ENCODE measurements at places on chromosomes 16 and 17.

DNA sequence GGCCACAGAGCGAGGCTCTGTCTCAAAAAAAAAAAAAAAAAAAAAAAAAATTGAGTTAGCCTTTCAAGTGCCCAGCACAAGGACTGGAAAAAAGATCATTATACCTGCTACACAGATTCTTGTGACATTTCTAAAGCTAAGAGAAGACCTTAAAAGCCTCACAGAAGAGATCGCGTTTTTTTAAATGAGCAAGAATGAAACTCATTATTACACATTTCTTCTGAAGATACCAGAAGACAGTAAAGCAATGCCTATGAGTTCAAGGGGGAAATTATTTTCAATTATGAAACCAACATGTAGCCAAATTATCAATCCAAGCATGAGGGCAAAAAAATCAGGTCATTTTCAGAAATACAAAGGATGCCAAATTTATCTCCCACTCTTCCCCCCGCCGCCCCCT lies 56.8 kb downstream of the MED13 start:
- DNase-seq = no peak

DNA sequence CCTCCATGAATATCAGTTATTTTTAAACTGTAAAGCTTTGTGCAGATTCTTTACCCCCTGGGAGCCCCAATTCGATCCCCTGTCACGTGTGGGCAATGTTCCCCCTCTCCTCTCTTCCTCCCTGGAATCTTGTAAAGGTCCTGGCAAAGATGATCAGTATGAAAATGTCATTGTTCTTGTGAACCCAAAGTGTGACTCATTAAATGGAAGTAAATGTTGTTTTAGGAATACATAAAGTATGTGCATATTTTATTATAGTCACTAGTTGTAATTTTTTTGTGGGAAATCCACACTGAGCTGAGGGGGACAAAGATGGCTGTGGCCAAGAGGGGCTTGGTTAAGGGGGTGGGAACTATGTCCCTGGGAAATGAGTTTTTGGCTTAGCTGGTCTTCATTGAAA lies 2.3 kb downstream of the CCL11 start:
- no peak for DNase-seq

DNA sequence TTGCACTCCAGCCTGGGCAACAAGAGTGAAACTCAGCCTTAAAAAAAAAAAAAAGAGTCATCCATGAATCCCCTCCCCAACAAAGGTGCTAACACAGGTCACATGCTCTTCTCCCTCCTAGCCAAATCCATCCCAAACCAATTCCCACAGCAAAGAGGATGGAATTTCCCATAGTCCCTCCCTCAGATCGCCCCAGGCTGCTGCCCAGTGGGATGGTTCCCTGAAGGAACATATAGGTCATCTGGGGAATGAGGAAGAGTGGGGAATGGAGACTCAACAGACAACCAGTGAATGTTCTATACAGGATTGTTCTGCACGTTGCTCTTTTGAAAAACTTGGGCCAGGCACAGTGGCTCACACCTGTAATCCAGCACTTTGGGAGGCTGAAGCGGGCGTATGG lies 18.2 kb downstream of the LGALS3BP start:
- DNase-seq = no peak

GRCh38 chr16:24879684-24880083 lies 33.9 kb downstream of the SLC5A11 start:
- DNase-seq = no peak

- DNase-seq = no peak
Measured at GRCh38 chr17:17590883-17591354, 589 bp downstream of the PEMT start.

DNA sequence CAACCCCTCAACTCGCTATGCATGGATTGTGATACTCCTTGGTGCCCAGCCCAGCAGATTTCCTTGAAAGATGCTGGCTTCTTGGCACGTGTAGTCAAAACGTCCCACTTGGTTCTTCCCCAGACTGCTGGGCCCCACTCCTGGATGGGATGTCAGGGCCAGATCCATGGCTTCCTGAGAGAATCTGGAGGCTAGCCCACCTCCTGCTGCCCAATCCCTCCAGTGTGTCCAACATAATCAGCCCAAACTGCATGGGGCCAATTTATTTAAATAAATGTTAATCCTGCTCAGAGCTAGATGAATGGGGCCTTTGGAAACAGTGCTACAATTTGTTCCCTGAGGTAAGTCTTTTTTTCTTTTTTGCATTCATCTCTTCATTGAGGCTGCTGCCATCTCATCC lies 49.4 kb downstream of the WSB1 start:
- no peak for DNase-seq

- no peak for DNase-seq
Measured at GRCh38 chr17:50167371-50167770, 1.6 kb downstream of the SGCA start.

- DNase-seq = no peak
Measured at GRCh38 chr16:28829747-28830146, 6.9 kb downstream of the ATXN2L start.

- no peak for DNase-seq
Measured at GRCh38 chr16:85291302-85292148, 179.3 kb upstream of the CIBAR2 start.

DNA sequence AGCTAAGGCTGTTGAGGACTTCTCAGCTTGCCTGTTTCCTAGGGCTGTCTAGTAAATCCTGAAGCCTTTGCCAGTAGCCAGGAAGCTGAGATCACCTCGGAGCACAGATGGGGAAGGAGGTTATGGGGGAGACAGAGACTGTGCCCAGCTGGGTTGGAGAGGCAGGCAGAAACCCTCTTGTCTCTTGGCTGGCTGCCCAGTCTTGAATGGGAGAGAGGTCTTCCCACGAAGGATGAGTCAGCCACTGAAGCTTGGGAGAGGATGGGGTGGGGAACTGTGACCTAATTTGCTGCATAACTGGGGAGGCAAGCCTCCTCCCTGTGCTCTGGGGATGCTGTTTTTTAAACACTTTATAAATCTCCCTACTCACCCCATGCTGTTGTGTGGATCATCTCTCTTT lies 69.8 kb downstream of the SHISA9 start:
- no peak for DNase-seq

DNA sequence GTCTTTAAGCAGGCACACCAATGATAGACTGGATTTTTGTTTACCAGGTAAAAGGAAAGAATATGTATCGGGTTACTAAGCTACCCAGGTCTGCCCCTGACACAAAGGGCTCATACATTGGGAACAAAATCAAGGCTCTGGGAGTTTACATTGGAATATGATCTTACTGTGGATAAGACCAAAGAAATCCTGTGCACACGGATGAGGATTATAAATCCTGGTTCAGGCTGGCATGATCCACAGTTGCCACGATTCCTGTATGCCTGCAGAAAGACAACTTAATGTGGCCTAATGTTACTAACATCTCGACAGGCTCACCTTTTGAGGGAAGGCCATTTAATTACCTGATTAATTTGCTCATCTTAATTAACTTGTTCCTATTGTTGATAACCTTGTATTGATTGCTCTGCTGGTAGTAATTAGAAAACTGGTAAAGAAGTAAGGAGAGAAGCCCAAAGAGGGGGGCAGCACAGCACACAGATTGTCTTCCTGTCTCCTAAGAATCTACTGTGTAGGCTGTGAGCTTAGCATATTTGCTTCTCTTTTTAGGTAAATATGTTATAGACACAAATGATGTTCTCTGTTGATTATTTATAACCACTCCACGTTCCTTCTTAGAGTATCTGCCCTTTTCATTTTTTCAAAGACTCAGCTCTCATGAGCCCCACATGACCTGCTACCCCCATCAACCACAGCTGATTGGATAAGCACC lies 51.0 kb upstream of the TOX3 start:
- DNase-seq = no peak

DNA sequence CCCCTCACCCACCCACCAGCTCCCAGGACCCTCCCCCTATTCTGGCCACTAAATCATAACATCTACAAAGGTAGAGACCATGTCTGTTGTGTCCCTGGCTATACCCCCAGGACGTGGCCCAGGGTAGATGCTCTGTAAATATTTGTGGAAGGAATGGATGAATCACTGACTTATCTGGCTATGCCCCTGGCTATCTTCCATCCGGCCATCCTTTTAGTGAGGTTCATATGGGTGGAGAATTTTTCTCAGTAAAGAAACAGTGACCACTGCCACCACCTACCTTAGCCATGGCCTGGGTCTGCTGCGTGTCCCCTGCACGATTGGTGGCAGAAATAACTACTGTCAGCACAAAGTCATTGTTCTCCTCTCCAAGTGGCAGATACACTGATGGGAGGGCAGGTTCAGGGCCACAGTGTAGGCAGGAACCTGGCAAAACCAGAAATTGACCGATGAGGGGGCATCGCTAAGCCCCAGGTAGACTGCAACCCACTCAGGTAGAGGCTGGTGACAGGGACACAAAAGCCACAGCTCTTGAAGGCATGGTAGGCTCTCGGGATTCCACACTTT lies 63.1 kb upstream of the BCO1 start:
- no peak for DNase-seq

- DNase-seq = no peak
Measured at GRCh38 chr17:68457168-68457538, at the start of gene WIPI1. WIPI1 (minus strand) TSS chr17:68457496; CDS start chr17:68457421, 75 bp downstream.

- no peak for DNase-seq
Measured at GRCh38 chr17:79530361-79531105, 80.3 kb downstream of the RBFOX3 start.

GRCh38 chr17:40069751-40070708 lies 7.3 kb downstream of the THRA start:
- DNase-seq = no peak

DNA sequence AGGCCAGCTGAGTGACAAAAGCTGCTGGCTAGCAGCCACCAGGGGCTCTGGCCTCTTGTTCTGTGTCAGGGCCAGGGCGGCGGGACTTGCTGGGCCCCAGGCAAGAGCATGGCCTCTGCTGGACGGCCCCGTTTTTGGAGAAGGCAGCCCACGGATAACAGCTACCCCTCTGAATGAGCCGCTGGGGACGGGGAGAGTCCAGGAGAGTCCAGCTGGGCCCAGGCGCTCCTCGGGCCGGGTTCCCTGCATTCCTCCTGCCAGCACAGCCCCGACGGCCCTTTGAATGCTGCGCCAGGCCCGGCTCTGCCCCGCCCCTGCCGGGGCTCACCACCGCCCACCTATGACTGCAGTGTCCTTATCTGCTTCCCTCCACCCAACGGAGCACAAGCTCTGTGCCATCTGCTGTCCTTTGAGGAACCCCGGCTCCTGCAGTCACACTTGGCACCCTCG lies 33.4 kb downstream of the SLC7A5 start:
- DNase-seq = no peak

DNA sequence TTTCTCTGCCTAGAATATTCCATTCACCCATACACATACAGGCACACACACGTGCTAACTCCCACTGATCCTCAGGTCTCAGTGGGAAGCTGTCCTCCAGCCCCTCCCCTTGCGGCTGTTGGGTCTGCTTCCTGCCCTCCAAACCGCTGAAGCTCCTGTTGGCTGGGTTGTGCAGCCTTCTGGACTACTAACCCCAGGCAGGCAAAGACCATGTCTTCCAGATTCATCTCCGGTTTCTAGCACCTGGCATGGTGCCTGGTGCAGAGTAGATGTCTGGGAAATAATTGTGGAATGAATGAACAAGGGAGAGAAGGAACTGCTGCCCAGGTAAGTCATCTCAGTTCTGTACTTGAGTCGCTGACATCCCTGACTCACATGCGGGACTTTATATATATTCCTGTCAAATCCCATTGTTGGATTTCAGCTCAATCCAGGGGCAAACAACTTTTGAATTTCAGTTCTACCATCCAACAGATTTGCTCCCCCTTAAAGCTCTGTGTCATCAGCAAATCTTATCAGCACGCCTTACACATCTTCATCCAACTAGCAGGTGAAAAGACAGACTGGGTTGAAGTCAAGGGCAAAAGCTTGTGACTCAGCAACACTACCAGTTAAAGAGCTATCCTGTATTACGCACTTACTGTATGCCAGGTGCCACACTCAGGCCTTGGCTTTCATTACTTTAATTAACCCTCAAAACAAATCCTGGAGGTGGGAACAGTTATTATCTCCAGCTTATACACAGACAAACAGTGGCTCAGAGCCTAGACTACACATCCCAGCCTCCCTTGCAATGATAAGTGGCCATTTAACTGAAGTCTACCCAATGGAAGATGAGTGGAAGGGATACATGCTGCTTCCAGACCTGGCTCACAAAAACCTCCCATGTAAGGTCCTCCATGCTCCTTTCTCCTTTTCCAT lies 51.1 kb downstream of the SRCIN1 start:
- no peak for DNase-seq

DNA sequence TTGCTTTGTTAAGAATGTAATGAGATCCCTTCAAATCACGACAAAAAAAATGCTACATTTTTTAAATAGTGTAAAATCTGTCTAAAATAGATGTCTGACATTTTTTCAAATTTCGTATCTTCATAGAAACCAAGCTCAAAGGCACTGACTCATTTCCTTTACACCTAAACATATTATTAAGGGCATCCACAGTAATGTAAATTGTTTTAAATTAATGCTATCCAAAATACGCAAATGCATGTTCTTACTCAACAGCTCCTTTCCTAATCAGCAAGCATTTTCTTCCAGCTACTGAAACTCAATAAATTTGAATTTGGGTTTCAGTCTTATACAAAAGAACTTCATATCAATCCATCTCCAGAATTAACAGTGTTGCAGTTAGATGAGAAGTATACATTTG lies 4.3 kb downstream of the C16orf87 start:
- no peak for DNase-seq

DNA sequence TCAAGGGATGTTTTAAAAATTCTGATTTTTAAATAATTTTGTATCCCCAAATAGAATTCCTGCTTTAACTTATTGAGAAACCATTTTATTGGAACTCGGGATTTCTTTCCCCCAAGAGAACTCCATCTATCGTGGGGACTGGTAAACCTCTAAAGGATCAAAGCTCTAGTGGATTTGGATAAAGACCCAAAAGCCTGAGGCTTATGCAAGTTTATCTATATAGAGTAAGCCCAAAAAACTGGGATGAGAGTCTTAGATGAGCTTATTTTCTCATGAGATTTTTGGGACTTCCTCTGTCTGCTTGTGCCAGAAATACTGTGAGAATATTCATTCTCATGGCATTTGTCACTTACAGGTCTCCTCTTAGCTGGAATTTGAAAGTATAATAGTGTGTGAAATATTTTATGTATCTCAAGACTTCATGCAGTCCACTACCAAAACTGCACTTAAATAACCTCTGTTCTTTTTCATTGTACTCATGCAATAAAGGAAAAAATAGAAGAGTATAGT lies 333.1 kb downstream of the BCAS3 start:
- DNase-seq = no peak

- no peak for DNase-seq
Measured at GRCh38 chr16:89322321-89323119, 105.0 kb downstream of the ZNF778 start.

GRCh38 chr17:28467456-28468025 lies 5.9 kb upstream of the SLC13A2 start:
- DNase-seq = no peak

DNA sequence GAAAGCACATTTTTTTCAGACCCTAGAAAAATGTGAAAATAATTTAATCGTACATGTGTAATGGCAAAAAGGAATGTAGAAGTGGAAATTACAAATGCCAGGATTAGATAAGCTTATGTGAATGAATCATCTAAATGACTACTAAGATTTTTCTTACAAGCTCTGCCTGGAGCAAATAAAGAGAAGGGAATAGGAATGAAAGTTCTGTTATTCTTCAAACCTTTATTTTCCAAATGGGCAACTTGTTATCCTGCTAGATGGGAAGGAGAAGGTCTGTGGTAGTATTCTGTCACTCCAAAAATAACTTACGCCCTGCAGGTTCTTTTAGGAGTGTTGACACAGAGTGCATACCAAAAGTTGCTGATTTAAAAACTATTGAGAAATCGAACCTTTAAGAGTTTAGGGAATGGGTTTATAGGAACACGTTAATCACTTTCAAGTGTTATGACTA lies 9.7 kb downstream of the CTCF start:
- DNase-seq = no peak

All from stimulated activated naive CD4-positive, alpha-beta T cell treated with Interleukin-2 at 50 U/mL for 16 hours (primary cell).